ENCODE measurements at places on chromosomes 16 and 17. TPM values are rescaled to one million over a fixed set of nuclear protein-coding genes. Genes with fewer than 3 reads are reported as not detected.

CDRT4 gene
- total RNA-seq: 8.9 TPM

- peak overlapping the region; percentile 91 for H3K4me3 ChIP-seq
- peaks cover 32% of the 10 kb centered on the region for H3K4me1 ChIP-seq
- peaks cover 26% of the 10 kb centered on the region for H3K36me3 ChIP-seq
- no peaks in the 10 kb centered on the region for H3K27me3 ChIP-seq
- peak; percentile 84 for DNase-seq
Measured at GRCh38 chr17:4940555-4941318, 669 bp downstream of the RNF167 start.

DNA sequence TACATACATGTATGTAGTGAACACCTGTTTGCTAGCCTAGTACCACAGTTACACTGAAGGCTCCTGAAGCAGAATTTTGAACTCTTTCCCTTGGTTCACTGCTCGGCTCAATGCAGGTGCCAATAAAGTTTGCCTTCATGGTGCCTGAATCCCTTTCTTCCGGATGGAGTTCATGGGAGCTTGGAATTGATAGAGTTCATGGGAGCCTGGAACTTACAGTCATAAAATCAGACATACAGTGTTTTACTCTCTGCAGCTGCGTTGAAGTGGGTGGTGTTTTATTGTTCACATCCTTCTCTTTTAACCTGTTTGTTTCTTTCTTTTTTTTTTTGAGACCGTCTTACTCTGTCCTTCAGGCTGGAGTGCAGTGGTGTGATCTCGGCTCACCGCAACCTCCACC, 29.2 kb upstream of the ABR start:
- no peaks in the 10 kb centered on the region for H3K36me3 ChIP-seq
- no peak overlapping the region for H3K27ac ChIP-seq
- no peaks in the 10 kb centered on the region for H3K4me1 ChIP-seq
- H3K27me3 ChIP-seq: no peaks in the 10 kb centered on the region
- H3K4me3 ChIP-seq: no peak overlapping the region
- DNase-seq: no peak

- H3K36me3 ChIP-seq: no peaks in the 10 kb centered on the region
- H3K27ac ChIP-seq: no peak overlapping the region
- DNase-seq: no peak
- H3K27me3 ChIP-seq: no peaks in the 10 kb centered on the region
- no peaks in the 10 kb centered on the region for H3K4me1 ChIP-seq
Measured at GRCh38 chr16:50611995-50612848, 64.0 kb downstream of the NKD1 start.

CDRT15 gene
- not detected for total RNA-seq

- no peak for DNase-seq
- no peak overlapping the region for H3K27ac ChIP-seq
- H3K4me3 ChIP-seq: no peak overlapping the region
Measured at GRCh38 chr16:27841061-27841801, 222.3 kb downstream of the GSG1L start.

VASN gene
- 13.6 TPM for total RNA-seq

- H3K4me3 ChIP-seq: no peak overlapping the region
- no peak for DNase-seq
- no peak overlapping the region for H3K27ac ChIP-seq
- peaks cover 53% of the 10 kb centered on the region for H3K27me3 ChIP-seq
Measured at GRCh38 chr17:74892013-74892841, 1.2 kb downstream of the FADS6 start.

- no peak overlapping the region for H3K4me3 ChIP-seq
- no peak for DNase-seq
- H3K36me3 ChIP-seq: no peaks in the 10 kb centered on the region
- H3K27ac ChIP-seq: peak overlapping the region; percentile 72
- peaks cover 22% of the 10 kb centered on the region for H3K4me1 ChIP-seq
Measured at GRCh38 chr17:32570081-32570396, 83.2 kb downstream of the CDK5R1 start.

GRCh38 chr16:87838643-87839541, 30.4 kb downstream of the SLC7A5 start:
- no peak overlapping the region for H3K27ac ChIP-seq
- DNase-seq: no peak
- no peaks in the 10 kb centered on the region for H3K27me3 ChIP-seq
- H3K36me3 ChIP-seq: peaks cover 41% of the 10 kb centered on the region
- H3K4me1 ChIP-seq: no peaks in the 10 kb centered on the region

GRCh38 chr17:82913304-82914043, 73.7 kb upstream of the ZNF750 start:
- H3K4me3 ChIP-seq: no peak overlapping the region
- no peak overlapping the region for H3K27ac ChIP-seq
- no peaks in the 10 kb centered on the region for H3K27me3 ChIP-seq
- H3K36me3 ChIP-seq: 0 out of 2 replicates have a peak, but pooled peaks cover 4% of the 10 kb centered on the region

GRCh38 chr16:54164789-54165173, 121.8 kb downstream of the IRX3 start:
- H3K4me1 ChIP-seq: no peaks in the 10 kb centered on the region
- H3K36me3 ChIP-seq: no peaks in the 10 kb centered on the region
- peaks cover 3% of the 10 kb centered on the region for H3K27me3 ChIP-seq
- DNase-seq: no peak
- H3K4me3 ChIP-seq: no peak overlapping the region

AIPL1 gene
- not detected for total RNA-seq

KRT14 gene
- total RNA-seq: not detected

DNA sequence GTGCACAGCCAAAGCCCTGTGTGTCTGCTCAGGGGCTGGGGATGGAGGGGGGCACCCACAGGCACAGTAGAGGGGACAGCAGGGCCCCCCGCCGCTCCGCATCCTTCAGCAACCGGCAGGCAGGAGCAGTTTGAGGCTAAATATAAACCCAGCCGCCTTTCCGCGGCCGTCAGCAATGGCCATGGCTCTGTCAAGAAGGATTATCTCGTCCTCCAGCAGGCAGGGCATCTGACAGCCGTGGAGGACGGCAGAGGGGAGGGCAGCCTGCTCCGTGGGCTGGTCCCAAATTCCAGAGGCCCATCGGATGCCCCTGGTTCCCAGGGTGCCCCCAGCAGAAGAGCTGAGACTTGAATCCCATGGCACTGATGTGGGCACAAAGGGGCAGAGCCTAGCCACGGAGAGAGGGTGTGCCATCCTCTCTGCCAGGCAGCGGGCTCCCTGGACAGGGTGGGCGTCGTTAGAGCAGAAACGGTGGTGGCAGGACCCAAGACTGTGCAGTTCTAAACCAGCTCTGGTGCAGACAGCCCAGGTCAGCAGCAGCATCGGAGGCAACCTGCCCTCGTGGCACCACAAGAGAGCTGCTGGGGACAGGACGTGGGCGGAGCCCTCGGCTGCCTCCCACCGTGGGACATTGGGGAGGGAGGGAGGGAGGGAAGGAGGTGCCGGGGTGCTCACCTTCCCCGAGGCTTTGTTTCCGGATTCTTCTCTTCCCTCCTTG, 198.8 kb upstream of the CIBAR2 start:
- no peaks in the 10 kb centered on the region for H3K27me3 ChIP-seq
- H3K4me1 ChIP-seq: no peaks in the 10 kb centered on the region
- no peak overlapping the region for H3K4me3 ChIP-seq

RND2 gene
- 0.12 TPM for total RNA-seq

DNA sequence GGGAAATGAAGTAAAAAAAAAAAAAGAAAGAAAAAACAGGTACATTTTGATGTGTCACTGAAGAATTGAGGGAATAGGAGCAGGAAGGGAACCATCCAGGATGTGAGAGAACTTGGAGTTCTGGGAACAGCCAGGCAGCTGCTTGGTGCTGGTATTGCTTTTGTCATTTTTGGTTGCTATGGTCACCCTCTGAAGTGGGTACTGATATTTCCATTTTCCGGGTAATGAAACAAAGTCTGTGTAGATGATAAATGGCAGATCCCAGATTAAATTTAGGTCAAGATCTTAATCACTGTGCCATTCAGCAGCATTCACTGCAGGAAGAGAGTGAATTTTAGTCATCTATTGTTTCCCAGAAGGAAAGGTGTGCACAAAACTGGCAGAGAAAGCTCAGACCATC, 93.6 kb downstream of the ABCA8 start:
- H3K4me1 ChIP-seq: no peaks in the 10 kb centered on the region
- no peaks in the 10 kb centered on the region for H3K27me3 ChIP-seq
- no peaks in the 10 kb centered on the region for H3K36me3 ChIP-seq
- H3K4me3 ChIP-seq: no peak overlapping the region
- DNase-seq: no peak

DNA sequence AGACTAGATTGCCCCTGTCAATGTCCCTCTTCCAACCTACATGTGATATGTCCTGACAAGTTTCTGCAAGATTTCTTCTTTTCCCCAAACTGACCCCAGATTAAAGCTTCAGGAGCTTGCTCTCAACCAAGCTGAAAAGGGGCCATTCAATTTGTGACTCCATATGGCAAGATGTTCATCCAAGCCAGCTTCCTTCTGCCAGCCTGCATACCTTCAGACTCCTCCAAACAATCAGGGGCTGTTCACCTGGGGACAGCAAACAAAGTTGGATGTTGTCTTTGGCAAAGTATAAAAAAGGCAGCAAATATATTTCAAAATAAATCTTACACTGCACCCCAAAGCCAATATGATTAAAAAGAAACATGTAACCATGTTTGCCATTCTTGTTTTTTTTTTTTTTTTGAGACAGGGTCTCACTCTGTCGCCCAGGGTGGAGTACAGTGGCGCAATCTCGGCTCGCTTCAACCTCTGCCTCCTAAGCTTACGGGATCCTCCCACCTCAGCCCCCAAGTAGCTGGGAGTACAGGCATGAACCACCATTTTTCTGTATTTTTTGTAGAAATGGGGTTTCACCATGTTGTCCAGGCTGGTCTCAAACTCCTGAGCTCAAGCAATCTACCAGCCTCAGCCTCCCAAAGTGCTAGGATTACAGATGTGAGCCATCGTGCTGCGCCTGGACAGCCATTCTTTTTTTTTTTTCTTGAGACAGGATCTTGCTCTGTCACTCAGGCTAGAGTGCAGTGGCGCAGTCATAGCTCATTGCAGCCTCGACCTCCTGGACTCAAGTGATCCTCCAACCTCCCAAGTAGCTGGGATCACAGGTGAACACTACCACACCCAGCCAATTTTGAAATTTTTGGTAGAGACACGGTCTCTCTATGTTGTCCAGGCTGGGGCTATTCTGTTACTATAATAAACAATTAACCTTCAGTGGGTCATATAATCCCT, 50.0 kb upstream of the AKAP1 start:
- H3K4me3 ChIP-seq: no peak overlapping the region
- DNase-seq: no peak
- peaks cover 27% of the 10 kb centered on the region for H3K4me1 ChIP-seq

DNA sequence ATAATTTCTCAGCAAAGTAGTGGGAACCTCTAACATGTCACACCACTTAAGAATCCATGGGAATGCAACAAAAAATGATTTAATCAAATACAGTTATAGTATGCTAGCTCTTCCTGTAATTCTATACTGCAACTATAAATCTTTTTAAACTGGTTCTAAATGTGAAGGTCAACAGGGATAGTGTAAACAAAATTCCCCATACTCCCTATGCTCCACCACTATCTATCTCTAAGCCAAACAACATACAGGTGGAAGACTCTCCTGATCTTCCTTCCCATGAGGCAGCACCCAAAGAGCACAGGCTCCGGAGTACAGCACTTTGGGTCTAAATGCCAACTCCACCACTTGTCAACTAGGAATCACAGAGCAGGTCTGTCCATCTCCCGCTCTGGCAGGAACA, 4.4 kb downstream of the XPO6 start:
- H3K27ac ChIP-seq: no peak overlapping the region
- no peak for DNase-seq
- peaks cover 27% of the 10 kb centered on the region for H3K36me3 ChIP-seq

PRSS27 gene
- 1.2 TPM for total RNA-seq

DNA sequence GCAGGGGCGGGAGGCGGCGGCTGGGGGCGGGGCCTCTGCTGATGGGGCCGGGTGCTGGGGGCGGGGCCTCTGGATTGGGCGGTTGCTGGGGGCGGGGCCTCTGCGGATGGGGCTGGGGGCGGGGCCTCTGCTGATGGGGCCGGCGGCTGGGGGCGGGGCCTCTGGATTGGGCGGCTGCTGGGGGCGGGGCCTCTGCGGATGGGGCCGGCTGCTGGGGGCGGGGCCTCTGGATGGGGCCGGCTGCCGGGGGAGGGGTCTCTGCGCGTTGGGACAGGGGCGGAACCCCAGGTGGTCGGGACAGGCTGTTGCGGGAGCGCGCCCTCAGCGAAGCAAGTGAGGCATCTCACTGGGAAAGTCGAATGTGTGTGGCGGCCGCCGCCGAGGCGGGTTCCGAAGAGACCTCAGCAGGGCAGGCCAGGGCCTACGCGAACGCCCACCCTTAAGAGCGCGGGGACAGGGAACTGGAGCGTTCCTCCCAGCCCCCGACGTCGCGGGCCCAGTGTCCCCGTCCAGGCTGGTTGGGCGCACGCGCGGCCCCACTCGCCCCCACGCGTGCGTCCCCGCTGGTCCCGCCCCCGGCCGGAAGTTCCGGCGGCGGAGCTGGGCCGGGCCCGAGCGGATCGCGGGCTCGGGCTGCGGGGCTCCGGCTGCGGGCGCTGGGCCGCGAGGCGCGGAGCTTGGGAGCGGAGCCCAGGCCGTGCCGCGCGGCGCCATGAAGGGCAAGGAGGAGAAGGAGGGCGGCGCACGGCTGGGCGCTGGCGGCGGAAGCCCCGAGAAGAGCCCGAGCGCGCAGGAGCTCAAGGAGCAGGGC, at the start of gene STUB1:
STUB1 (plus strand) TSS at position 597 of the 811 bp plus-strand sequence; CDS start at position 713, 116 bp downstream.
- peaks cover 6% of the 10 kb centered on the region for H3K36me3 ChIP-seq
- peak; percentile 72 for DNase-seq
- peaks cover 26% of the 10 kb centered on the region for H3K4me1 ChIP-seq
- H3K27me3 ChIP-seq: no peaks in the 10 kb centered on the region

- H3K27me3 ChIP-seq: no peaks in the 10 kb centered on the region
- no peaks in the 10 kb centered on the region for H3K4me1 ChIP-seq
- H3K27ac ChIP-seq: no peak within 1 kb of the TSS
- no peak for DNase-seq
- H3K36me3 ChIP-seq: no peaks in the 10 kb centered on the region
Measured at GRCh38 chr17:38925263-38925995, at the start of gene LASP1NB. Gene LASP1NB, plus strand, starts transcription at chr17:38925614.

- no peaks in the 10 kb centered on the region for H3K4me1 ChIP-seq
- no peaks in the 10 kb centered on the region for H3K27me3 ChIP-seq
- H3K27ac ChIP-seq: no peak overlapping the region
- H3K4me3 ChIP-seq: no peak overlapping the region
- H3K36me3 ChIP-seq: no peaks in the 10 kb centered on the region
- DNase-seq: peak; percentile 6
Measured at GRCh38 chr16:6682142-6682811, 650.4 kb upstream of the RBFOX1 start.

GP1BA gene
- total RNA-seq: not detected

ITGB3 gene
- 0.36 TPM for total RNA-seq

DNA sequence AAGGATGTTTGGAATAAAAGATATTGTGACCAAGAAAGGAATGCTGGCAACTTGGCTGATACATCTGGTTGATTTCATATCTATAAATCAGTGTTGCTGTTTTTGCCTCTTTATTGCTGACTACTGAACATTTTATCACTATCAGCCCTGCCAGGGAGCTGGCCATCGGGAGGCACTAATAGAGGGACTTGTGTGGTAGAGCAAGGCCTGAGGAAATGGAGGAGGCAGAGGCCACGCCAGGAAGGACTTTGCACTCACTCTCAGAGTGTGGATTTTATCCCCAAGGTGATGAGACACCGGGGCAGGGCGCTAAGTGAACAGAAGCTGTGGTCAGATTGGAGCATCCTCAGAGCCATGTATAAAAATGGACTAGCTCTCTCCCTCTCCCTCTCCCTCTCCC, 9.3 kb upstream of the CYB561 start:
- peaks cover 13% of the 10 kb centered on the region for H3K4me1 ChIP-seq
- DNase-seq: no peak
- no peak overlapping the region for H3K27ac ChIP-seq
- no peaks in the 10 kb centered on the region for H3K36me3 ChIP-seq

Measured in PC-3 (cell line).